ENCODE measurements at places on chromosomes 7 and 10.

DNA sequence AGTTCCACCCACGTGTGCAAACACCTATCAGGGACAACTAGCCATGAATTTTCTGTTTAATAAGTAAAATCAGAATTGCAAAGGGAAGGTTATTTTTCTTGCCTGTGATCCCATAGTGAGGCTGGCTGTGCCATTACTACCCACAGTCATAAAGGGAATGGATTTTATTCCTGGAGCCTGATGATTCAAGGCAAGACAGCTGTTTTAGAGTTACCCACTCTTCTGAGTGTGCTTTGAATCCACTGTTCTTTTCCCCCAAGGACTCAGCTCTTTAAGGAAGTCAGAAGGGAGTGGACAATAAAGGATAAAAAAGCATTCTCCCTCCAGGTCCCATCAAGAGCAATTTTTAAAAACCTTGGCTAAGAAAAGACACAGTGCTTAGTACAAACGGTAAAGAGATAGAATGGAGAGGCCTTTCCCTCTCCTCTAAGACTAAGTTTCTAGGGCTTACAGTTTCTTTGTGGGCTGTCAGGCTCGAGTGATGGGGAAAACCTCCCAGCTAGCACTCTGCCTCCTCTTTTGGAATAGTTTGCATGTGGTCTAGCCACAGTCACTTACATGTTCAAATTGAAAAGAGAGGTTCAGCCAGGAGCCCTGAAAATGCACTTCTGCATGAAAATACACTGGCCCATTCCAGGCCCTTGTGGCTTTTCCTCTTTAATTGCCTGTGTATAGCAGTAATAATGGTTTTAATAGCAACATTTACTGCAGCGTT lies 5.1 kb upstream of the LRRC4 start:
- DNase-seq: no peak

DNA sequence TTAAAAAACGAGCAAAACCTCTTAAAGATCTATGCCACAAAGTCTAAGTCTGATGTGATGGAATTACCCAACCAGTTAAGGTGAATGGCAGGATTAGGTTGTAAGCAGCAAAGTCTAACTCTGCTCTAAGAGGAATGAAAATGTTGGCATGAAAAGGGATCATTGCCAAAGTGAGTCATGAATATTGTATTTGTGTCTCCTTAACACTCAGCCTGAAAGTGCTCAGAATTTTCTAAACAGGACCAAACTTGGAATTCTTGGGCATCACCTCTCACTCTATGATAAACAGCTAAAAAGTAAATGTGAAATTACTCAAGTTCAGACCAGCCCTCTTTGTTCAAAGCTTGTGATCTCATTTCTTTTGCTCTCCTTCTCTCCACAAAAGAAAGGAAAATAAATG lies 27.0 kb downstream of the PPP1R3A start:
- DNase-seq: no peak

DNA sequence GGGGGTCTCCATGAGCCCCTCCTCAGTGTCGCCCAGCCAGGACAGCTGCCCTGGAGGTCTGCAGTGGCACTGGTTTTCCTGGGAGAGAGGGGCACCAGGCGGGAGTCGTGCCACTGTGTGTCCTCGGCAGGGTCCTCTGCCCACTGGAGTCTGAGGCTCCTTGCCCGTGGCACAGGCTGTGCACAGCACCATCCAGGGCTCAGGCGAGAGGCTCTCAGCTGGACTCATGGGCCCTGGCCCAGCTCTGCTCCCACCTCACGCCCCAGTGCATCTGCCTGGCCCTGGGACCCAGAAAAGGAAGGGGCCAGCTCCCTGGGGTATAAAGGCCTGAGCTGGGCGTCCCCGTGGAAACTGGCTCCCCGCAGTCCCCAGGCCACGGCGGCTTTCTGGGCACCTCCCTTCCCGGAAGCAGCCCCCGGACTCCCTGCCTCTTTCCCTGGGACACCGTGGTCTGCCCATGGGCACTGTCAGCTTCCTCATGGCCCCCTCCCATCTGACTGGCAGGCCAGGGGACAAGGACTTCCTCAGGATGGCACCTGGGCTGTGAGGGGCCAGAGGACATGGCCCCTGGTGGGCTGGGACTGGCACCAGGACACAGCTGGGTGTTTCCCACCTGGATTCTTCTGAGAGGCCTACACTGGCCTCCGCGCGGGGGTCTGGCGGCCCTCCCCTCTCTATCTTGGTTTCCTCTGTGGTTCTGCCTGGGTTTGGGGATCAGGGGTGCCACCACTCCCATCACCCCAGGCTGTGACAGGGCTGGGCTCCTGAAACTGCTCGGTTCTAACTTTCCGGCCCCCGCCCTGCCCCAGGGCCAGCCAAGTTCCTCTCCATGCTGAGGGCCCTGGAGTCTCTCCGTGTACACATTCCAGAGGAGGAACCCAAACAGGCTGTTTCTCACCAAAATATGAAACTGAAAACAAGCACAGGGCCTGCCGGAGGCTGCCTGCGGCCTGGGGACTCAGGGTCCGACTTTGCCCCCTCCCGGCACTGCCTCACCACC lies 5.5 kb downstream of the FOXL3 start:
- DNase-seq: no peak

DNA sequence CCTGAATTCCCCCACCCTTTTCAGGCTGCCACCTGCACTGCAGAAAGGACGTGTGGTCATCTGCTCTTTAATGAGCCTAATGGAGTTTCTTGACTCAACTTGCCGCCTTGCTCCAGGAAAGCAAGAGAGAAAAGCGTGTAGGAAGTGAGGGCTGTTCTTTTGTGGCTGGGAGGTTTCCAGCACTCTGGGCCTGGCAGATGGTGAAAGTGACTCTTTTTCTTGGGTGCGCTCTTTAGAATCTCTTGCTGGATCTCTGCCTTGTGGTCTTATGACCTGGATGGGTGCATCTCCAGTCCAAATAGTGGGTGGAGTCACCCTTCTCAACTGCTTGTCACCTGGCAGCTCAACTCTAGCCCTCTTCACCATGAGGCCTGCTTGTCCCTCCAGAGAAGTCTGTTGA lies 244.0 kb downstream of the SORCS1 start:
- DNase-seq: no peak

DNA sequence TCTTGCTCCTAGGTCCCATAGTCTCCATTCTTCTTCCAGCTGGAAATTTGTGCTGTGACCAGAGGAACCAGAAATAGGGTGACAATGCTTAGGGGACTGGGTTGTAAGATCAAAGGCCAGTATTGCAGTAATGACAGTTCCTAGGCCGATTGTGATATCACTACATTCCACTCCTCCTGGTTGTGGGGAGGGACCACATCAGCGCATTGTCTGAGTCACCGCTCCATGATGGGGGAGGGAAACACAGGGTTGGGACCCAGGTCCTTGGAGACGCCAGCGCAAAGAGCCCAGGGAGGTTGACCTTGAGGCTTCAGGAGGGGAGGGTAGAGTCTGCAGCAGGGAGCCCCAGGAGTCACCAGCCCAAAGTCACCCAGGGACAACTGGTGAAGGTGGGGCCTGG lies 20.8 kb upstream of the GGCT start:
- no peak for DNase-seq

DNA sequence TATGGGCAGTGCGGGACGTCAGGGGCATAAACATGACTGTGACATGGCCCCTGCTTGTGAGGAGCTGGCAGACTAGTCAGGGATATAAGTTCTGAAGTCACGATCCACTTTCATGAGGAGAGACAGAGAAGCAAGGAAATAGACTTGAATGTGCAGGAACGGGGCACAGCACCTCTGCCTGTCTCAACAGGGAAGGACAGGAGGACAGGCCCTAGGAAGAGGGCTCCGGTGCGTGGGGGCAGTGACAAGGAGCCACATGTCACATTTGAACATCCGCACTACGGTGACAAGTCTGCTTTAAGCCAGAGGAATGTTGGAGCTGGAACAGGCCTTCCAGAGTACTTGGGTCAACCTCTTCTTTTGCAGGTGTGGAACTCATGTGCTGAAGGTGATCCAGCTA lies 19.8 kb upstream of the SAR1A start:
- no peak for DNase-seq

DNA sequence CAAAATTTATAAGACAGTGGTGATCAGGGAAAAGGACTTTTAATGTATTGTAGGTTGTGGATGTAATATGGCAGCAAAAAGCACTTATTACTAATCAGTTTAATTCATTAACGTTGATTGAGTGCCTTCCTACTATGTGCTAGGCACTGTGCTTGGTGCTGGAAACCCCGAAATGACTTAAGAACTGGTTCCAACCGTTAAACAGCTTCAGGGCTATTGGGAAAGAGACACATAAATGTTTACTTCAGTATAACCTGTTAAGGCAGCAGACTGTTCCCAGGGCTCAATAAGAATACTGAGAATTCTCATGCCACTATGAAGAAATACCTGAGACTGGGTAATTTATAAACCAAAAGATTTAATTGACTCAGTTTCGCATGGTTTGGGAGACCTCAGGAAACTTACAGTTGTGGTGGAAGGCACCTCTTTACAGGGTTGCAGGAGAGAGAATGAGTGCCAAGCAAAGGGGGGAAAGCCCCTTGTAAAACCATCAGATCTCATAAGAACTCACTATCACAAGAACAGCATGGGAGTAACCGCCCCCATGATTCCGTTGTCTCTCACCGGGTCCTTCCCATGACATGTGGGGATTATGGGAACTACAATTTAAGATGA lies 1.1 kb upstream of the SLC25A13 start:
- no peak for DNase-seq

DNA sequence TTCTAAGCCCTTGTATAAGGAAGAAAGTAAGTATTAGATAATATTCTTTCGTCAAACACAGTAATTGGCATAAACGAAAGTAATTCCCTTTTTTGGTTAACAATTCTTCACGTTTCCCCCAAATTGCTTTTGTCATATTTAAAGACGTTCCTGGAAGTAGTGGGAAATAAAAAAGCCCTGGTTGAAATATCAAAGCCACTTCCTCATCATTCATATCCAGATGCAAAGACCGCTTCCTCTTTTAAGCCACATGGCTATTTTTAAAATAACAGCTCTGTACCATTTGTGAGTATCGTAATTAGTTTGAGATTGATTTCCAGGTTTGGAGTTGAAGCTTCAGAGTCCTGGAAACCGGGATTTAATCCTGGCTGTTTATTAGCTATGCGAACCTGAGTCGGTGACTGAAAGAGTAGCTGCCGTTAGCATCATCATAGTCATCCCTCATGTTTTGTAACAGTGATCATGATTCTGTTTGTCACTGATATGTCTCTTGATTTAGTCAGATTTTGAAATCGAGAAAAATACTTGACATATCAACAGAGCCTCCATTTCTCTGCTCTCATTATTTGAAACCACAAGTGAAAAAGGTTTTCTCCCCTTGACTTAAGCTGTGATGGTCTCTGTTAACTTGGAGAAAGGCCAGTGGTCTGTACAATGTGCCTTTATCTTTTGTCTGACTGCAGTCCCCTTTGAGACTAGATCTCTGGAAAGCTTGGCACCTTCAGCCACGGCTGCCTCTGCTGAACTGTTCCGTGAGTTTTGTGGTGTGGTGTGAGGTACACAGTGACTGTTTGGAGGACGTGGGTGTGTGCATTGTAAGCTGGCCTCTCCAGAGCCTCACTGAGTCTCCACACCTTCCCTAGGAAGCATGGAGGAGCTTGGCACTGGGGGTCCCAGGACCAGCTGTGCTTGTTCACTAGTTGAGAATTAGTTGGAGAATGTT lies 18.1 kb downstream of the OPTN start:
- no peak for DNase-seq

DNA sequence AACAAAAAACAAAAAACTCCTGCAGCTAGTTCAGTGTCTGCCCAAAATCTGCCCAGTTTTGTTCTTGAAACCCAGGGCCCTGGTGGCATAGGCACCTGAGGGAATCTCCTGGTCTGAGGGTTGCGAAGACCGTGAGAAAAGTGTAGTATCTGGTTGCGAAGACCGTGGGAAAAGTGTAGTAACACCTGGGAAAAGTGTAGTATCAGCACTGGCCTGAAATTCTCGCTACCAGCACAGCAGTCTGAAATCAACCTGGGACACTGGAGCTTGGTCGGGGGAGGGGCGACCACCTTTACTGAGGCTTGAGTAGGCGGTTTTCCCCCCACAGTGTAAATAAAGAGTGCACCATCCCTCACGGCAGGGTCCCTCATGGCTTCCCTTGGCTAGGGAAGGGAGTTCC lies 82.5 kb upstream of the SP4 start:
- no peak for DNase-seq

DNA sequence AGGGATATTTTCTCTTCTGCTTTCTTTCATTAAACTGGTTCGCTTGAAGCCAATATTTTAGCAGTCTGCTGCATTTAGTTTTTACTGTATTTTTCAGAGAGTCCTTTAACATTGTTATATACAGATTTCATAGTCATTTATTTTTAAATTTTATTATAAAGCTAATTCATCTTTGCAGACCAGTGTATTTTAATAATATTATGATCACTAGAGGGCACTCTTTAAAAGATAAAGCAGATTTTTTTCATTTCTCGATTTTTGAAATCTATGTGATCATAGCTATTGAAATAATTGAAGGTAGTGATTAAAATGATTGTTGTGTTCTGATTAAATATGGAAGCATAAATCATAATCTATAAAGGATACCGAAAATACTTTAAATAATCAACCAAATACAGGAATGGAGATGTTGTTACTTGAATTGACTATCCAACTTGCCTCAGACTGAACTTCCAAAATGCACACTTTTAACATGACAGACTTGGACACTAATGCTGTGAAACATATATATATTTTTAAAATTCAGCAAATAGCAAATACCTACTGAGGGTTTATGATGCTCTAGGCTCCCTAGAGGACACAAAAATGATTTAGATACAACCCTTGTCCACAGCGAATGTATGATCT lies 35.2 kb downstream of the ST7 start:
- DNase-seq: no peak

DNA sequence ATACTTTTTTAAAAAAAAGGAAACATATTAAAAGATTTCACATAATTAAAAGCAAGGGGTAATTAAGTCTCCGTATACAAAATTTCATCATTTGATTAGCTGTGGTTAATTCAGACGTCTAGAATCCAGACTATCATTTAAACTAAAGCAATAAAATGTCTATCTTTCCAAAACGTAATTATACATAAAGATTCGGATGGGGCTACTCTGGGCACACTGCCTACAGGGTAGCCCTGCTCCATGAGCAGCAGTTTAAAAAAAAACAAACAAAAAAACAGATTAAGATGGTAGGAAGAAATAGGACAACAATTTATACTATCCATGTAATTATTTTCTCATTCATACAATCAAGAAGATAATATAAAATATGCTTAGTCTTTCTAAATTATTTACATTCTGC lies 96.0 kb downstream of the NRBF2 start:
- no peak for DNase-seq

- DNase-seq: no peak
Observed at GRCh38 chr7:85525676-85526075, 338.8 kb upstream of the SEMA3D start.

DNA sequence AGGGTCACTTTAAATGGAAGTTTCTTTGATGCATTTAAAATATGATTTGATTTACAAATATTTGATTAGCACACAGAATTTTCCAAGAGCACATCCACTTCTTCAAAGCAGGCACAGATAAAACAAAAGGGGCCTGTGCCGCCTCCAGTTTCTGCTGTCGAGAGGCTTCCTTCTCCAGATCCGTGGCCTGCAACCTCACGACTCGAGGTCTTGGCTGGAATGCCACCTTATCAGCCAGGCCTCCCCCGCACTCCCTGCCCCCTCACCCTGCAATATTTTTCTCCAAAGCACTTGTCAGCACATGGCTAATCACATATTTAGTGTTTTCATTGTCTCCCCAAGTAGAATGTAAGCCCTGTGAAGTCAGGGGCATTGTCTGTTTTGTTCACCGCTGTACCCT lies 12.5 kb downstream of the PYROXD2 start:
- no peak for DNase-seq
